ENCODE measurements at places on chromosomes 3 and 15.

- no peak for DNase-seq
Observed at GRCh38 chr3:10449436-10449835, 56.0 kb downstream of the ATP2B2 start.

GRCh38 chr3:29347412-29347811 lies 66.5 kb downstream of the RBMS3 start:
- DNase-seq, result no peak

- no peak for DNase-seq
Observed at GRCh38 chr3:4949659-4950058, 29.6 kb upstream of the BHLHE40 start.

- no peak for DNase-seq
Observed at GRCh38 chr15:100335335-100335999, 6.3 kb downstream of the ADAMTS17 start.

DNA sequence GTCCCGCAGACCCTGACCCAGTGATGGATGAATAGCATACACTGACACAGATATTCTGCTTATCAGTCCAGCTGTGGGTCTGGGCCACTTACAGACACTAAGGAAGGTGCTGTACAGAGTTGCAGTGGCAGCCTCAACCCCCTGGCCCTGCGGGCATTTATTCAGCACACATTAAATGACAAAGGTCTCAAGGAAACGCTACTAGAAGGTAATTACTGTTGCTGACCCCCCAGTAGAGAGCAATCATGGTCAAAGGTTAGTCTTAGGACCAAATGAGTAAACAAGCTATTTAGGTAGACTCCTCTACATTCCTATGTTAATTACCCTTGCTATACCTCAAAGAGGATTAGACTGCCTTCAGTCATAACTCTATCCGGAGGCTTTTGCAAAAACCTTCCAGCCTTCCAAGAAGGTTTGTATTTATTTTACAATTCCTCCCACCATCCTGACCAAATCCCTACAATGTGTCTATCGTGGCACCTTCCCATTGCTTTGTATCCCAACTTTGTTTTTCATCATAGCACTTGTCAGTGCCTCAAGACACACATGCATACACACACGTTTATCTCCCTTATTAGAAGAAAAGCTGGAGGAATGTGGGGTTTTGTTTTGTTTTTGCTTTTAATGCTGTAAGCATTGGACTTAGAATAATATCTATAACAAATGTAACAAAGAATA lies 227.9 kb downstream of the PYDC2 start:
- no peak for DNase-seq

DNA sequence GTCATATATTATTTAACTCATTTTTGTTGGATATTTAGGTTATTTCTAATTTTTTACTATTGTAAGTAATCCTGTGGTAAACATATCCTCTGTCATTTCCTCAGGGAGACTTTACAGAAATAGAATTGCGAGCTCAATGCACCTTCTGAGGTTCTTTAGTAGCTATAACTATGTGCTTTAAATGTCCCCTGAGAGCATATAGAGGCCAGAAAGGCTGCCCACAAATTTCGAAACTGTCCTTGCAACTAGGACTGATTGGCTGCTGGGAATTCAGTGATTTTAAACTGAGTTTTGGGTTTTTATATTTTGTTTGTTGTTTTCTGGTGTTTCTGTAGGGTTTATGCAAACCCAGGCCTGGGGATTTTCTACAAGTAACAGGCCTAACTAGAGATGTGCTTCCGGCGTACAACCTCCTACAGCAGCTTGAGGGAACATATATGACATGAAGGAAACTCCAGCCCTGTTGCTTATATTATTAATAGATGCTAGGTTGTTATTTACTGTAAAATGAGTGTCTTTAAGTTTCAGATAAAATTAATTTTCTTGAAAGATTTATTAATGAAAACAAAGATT lies 29.1 kb upstream of the P4HTM start:
- DNase-seq, result no peak

GRCh38 chr15:100941536-100941935 lies 22.4 kb downstream of the LRRK1 start:
- no peak for DNase-seq

- no peak for DNase-seq
Observed at GRCh38 chr15:31367730-31368344, 41.2 kb downstream of the KLF13 start.

DNA sequence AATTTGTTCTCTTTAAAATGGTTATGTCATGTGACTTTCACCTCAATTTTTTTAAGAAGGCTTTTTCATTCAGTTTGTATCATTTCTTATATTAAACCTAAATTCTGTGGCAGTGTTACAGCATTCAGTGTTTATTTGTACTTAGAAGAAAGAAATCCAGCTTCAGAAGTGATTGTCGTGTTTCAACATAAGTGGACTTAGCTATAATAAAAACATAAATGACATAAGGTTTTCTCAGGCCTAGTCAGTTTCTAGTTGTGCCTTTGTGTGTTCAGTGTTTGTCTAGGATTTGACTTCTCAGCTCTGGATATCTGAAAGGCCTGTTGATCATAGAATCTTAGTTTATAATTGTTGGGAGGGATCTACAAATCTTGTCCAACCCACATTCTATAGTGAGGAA lies 80.5 kb downstream of the STT3B start:
- DNase-seq, result no peak

GRCh38 chr3:82130046-82130445 lies 368.6 kb upstream of the GBE1 start:
- DNase-seq, result no peak

DNA sequence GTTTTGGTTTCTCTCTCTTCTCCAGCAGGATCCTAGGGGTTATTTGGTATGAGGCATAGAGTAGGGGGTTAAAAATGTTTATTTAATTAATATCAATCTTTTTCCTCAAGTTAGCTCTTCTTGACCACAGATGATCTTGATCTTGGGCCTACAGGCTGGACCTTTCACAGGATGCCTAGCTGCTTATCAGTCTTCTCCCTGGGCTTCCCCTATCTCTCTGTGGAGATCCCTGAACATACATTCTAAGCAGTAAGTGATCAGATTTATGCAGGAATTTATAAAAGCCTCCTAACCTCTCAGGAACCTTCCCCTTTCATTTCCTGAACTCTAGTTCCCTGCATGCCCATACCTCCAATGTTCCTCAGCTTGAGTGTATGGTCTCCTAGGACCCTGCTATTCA lies 428.3 kb downstream of the TBC1D5 start:
- no peak for DNase-seq

- no peak for DNase-seq
Observed at GRCh38 chr3:188295876-188296275, 141.9 kb downstream of the LPP start.

GRCh38 chr3:158109295-158109803 lies 540 bp upstream of the RSRC1 start:
- DNase-seq, result no peak

GRCh38 chr3:123481722-123482457 lies 33.0 kb upstream of the ADCY5 start:
- DNase-seq, result no peak

GRCh38 chr3:130737622-130738021 lies 9.0 kb downstream of the PIK3R4 start:
- no peak for DNase-seq

All from natural killer cell (primary cell).